Right lobe of liver (tissue), 6 donors: ENCODE measurements at places on chromosomes 16 and 17. TPM values are rescaled to one million over a fixed set of nuclear protein-coding genes. Genes with fewer than 3 reads are reported as not detected.

Gene PRAC2
- total RNA-seq: not detected

Gene DNAAF8
- total RNA-seq: not detected

Gene SMTNL2
- 0.12 TPM for total RNA-seq

Gene MARCHF10
- not detected for total RNA-seq

- DNase-seq: peak; percentile 54
- H3K27me3 ChIP-seq: no peaks in the 10 kb centered on the region
- no peaks in the 10 kb centered on the region for H3K4me1 ChIP-seq
These were observed 46.3 kb downstream of the CCDC42 start for GRCh38 chr17:8698162-8698971.

GRCh38 chr17:61494325-61495160 is 42.3 kb downstream of the TBX4 start:
- H3K36me3 ChIP-seq: no peaks in the 10 kb centered on the region
- DNase-seq: no peak
- no peak overlapping the region for H3K4me3 ChIP-seq
- no peaks in the 10 kb centered on the region for H3K4me1 ChIP-seq
- H3K27me3 ChIP-seq: no peaks in the 10 kb centered on the region

- H3K4me3 ChIP-seq: no peak overlapping the region
- no peaks in the 10 kb centered on the region for H3K36me3 ChIP-seq
- DNase-seq: peak; percentile 77
- H3K4me1 ChIP-seq: no peaks in the 10 kb centered on the region
- H3K27me3 ChIP-seq: no peaks in the 10 kb centered on the region
These were observed 20.2 kb downstream of the TBCD start for GRCh38 chr17:82772026-82772425.

- no peak overlapping the region for H3K4me3 ChIP-seq
- no peaks in the 10 kb centered on the region for H3K27me3 ChIP-seq
- H3K4me1 ChIP-seq: peaks cover 27% of the 10 kb centered on the region
These were observed 54.9 kb downstream of the RGS9 start for GRCh38 chr17:65191811-65192740.

DNA sequence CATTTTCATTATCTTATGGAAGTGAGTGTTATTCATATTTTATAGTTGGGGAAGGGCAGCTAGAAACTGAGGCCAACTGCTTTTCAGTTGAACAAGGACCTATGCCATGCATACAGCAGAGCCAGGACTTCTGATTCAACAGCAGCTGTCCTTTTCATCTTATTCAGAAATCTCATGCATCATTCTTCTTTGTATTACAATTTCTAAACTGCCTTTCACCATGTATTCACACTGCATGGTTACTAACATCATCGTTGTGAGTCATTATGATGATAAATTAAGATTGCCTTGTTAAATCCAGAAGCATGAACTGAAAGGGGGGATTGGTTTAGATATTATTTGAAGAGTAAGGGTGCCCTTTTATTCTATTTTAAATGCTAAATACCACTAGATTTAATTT is 1470.1 kb upstream of the GOT2 start:
- no peaks in the 10 kb centered on the region for H3K27me3 ChIP-seq
- no peak overlapping the region for H3K27ac ChIP-seq
- DNase-seq: no peak
- no peaks in the 10 kb centered on the region for H3K4me1 ChIP-seq

GRCh38 chr17:80955671-80956280 is 35.9 kb upstream of the CHMP6 start:
- H3K4me1 ChIP-seq: no peaks in the 10 kb centered on the region
- no peak overlapping the region for H3K4me3 ChIP-seq
- no peaks in the 10 kb centered on the region for H3K36me3 ChIP-seq
- no peak overlapping the region for H3K27ac ChIP-seq
- no peak for DNase-seq

DNA sequence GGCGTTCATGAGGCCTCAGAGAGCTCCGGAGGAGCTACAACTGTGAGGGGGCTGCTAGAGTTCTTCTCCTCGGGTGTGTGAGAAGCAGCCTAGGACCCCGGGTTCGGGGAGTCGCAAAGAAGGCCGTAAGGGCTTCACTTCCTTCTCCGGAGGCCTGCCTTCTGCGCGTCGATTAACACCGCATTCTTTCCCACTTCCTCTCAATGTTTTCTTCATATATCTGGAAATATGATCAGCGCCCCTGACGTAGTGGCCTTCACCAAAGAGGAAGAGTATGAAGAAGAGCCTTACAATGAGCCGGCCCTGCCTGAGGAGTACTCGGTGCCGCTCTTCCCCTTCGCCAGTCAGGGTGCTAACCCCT is 449 bp downstream of the SMCR8 start:
- DNase-seq: no peak
- peak overlapping the region; percentile 72 for H3K4me3 ChIP-seq
- peaks cover 22% of the 10 kb centered on the region for H3K4me1 ChIP-seq
- no peaks in the 10 kb centered on the region for H3K36me3 ChIP-seq
- no peaks in the 10 kb centered on the region for H3K27me3 ChIP-seq

DNA sequence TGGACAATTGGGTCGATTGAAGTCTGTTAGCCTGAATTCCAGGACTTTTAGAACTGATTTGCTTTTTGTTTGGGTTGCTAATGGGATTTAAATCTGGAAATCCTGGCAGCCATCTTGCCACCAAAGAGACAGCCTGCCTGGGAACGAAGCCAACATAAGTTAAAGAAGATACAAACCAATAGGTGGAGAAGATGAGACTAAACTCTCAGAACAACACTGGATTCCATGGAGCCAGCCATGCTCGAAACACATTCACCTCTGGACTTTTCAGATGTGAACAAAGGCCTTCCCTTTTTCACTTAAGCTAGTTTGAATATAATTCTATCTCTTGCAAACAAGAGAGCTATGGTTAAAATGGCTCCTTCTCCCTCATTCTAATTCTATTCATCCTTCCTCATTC is 135.9 kb downstream of the TOX3 start:
- H3K27ac ChIP-seq: no peak overlapping the region
- DNase-seq: no peak
- no peak overlapping the region for H3K4me3 ChIP-seq

GRCh38 chr16:57690782-57691471 is 3.7 kb upstream of the DRC7 start:
- no peaks in the 10 kb centered on the region for H3K36me3 ChIP-seq
- H3K4me3 ChIP-seq: no peak overlapping the region
- no peaks in the 10 kb centered on the region for H3K27me3 ChIP-seq
- no peak overlapping the region for H3K27ac ChIP-seq
- no peak for DNase-seq
- H3K4me1 ChIP-seq: peaks cover 16% of the 10 kb centered on the region

GRCh38 chr17:68169840-68170239 is 78.0 kb upstream of the AMZ2 start:
- no peak for DNase-seq
- H3K4me1 ChIP-seq: no peaks in the 10 kb centered on the region
- no peak overlapping the region for H3K4me3 ChIP-seq
- H3K27ac ChIP-seq: no peak overlapping the region
- no peaks in the 10 kb centered on the region for H3K27me3 ChIP-seq

DNA sequence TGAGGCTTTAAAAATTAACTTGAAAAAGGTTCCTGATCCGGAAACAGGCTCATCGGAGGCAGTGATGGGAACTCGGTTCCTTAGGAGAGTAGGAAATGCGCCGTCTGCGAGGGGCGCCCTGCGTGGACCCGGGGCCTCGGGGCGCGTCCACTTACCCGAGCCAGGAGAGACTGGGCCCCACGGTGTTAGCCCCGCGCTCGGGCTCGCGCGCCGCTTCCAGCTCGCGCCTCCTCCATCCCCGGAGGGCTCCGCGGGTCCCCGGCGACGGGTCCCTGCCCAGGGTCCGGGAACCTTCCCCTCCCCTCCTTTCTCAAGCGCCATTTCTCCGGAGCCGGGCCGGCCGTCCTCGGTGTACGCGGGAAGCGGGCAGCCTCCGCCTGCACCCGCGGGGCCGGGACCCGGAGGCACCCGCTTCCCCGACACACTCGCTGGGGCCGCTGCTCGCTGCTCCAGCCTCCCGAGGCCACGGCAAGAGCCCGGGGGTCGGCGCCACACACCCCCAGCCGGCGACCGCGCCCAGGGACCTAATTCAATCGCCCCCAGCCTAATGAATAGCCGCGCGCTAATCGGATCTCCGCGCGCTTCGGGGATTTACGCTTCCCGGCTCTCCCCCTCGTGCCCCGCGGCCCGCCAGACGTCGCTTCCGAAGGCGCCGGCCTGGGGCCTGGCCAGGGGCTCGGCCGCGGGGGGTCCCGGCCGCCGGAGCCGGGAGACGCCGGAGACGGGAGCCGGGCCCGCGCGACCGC is 2.2 kb upstream of the BAHCC1 start:
- H3K27ac ChIP-seq: peak overlapping the region; percentile 93
- peak overlapping the region; percentile 67 for H3K4me3 ChIP-seq
- peaks cover 40% of the 10 kb centered on the region for H3K4me1 ChIP-seq
- no peaks in the 10 kb centered on the region for H3K36me3 ChIP-seq
- no peak for DNase-seq

DNA sequence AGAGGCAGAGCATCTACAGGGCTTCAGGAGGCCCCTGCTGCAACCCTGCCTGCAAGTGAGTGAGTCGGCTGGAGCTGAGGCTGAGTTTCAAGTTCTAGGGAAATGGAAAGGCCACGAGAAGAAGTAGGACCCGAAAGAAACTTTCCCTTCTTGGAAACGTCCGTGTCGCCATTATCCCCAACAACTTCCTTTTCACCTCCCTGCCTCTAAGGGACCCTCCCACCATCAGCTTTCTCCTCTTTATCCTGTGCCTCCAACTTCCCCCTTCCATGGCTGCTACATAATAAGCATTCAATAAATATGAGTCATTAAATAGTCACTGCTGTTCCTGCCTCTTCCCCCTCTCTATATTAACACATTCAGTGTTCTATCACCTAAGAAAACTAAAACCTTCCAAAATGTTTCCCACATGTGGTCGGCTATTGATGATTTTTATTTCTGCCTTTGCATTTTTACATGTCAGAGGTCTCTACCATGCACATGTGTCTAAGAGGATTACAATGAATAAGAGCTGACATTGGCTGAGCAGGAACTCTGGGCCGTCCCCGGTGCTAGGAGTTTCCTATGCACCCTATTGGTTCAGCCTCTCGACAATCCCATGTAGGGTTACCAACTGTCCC is 115.9 kb upstream of the TNRC6C start:
- no peak overlapping the region for H3K27ac ChIP-seq
- no peaks in the 10 kb centered on the region for H3K27me3 ChIP-seq
- DNase-seq: no peak

GRCh38 chr16:67703626-67704025 is 15.5 kb downstream of the GFOD2 start:
- no peak overlapping the region for H3K4me3 ChIP-seq
- DNase-seq: no peak
- H3K36me3 ChIP-seq: no peaks in the 10 kb centered on the region
- H3K4me1 ChIP-seq: peaks cover 4% of the 10 kb centered on the region
- H3K27ac ChIP-seq: no peak overlapping the region
- no peaks in the 10 kb centered on the region for H3K27me3 ChIP-seq

- peak overlapping the region; percentile 18 for H3K27ac ChIP-seq
- H3K4me1 ChIP-seq: peaks cover 24% of the 10 kb centered on the region
- no peaks in the 10 kb centered on the region for H3K27me3 ChIP-seq
- DNase-seq: no peak
These were observed 31.0 kb upstream of the SLC5A10 start for GRCh38 chr17:18920911-18921441.

GRCh38 chr17:82616021-82616711 is 32.1 kb downstream of the WDR45B start:
- no peaks in the 10 kb centered on the region for H3K4me1 ChIP-seq
- H3K4me3 ChIP-seq: no peak overlapping the region
- no peak for DNase-seq
